ENCODE measurements at places on chromosomes 7 and 10.

- DNase-seq: no peak
Measured at GRCh38 chr10:1270906-1271305, 214.7 kb downstream of the WDR37 start.

GRCh38 chr7:11104578-11104977, 130.9 kb downstream of the PHF14 start:
- DNase-seq: no peak

DNA sequence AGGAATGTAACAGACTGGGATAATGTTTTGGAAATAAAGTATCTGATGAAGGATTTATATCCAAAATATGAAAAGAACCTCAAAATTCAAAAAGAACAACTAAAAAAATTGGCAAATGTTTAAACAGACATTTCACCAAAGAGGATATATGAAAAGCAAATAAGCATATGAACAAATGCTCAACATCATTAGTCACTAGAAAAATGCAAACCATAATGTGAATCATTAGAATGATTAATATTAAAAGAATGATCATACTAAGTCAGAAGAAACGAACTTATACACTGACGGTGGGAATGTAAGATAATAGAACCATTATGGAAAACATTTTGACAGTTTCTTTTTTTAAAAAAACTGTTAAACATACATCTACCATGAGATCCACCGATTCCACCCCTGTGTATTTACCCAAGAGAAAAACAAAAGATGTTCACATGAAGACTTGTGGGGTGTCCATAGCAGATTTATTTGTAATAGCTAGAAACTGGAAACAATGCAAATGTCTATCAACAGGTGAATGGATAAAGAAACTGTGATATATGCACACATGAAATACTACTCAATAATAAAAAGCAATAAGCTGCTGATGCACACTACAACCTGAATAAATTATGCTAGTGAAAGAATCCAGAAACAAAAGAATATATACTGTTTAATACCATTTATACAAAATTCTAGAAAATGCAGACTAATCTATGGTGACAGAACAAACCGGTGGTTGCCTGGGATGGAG, 35.7 kb downstream of the PRKG1 start:
- DNase-seq: no peak

- DNase-seq: no peak
Measured at GRCh38 chr10:5467207-5467535, 32.2 kb downstream of the CALML5 start.

- DNase-seq: no peak
Measured at GRCh38 chr7:119685906-119686305, 587.1 kb upstream of the KCND2 start.

DNA sequence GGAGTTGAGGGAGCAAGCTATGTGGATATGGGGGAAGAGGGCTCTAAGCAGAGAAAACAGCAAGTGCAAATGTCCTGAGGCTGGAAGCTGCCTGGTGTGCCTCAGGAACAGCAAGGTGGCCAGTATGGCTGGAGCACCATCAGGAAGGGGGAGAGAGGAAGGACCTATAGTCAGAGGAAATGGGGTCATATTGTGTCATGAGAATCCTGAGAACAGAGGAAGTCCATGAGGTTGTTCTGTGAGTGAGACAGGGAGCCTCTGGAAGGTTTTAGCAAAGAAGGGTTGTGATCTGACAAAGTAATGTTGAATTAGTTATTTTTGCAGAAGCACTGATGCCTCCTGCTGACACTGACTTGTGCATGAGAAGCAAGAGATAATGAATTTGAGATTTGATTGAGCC, 204.3 kb downstream of the PTEN start:
- no peak for DNase-seq

DNA sequence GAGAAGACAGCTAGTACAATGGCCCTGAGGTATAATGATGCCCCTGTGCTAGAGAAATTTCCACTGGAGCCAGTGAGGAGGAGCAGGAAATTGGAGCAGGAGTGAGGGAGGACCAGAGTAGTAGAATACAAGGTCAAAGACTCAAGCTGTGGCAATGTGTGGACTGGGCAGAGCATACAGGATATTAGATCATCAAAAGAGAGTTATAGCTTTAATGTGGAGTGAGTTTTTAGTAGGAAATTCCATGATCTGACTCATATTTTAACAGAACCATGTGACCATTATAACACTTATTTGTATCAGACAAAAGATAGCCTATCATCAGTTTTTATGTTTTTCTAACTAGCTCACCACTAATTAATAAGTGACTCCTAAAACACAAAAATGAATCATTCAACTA, 154.1 kb downstream of the DGKB start:
- DNase-seq: no peak

GRCh38 chr10:89278034-89278535, 23.8 kb upstream of the IFIT2 start:
- no peak for DNase-seq

GRCh38 chr10:128028508-128029289, 97.5 kb downstream of the MKI67 start:
- no peak for DNase-seq

- DNase-seq: no peak
Measured at GRCh38 chr7:111986601-111987000, 219.6 kb downstream of the DOCK4 start.

GRCh38 chr10:944034-944831, 12.7 kb upstream of the LARP4B start:
- no peak for DNase-seq

- no peak for DNase-seq
Measured at GRCh38 chr7:13841284-13841683, 148.2 kb downstream of the ETV1 start.

GRCh38 chr10:85235258-85235657, 906.9 kb downstream of the CCSER2 start:
- DNase-seq: no peak

GRCh38 chr7:48932126-48932910, 8.0 kb downstream of the CDC14C start:
- no peak for DNase-seq

GRCh38 chr10:89525556-89525955, 9.8 kb downstream of the SLC16A12 start:
- no peak for DNase-seq

DNA sequence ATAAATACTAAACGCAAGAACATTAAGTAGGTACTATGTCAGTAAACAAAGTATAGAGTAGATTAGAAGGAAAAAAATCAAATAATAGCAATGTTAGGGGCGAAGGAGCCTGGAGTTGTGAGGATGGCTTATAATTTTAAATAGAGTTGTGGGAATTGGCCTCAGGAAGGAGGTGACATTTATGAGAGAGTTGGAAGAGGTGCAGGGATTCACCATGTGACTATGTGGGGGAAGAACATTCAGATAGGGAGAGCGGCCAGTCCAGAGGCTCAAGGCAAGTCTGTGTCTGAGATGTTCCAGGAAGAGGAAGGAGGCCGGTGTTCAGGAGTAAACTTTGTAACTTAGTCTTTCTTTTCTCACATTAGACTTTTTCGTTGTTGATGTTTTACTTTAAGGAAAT, 778.6 kb upstream of the C7orf33 start:
- no peak for DNase-seq
